ENCODE measurements at places on chromosomes 5 and 9. TPM values are rescaled to one million over a fixed set of nuclear protein-coding genes. Genes with fewer than 3 reads are reported as not detected.

WASHC1 gene
- total RNA-seq: 7.7 TPM

PITX1 gene
- 0.18 TPM for total RNA-seq

LAMC3 gene
- total RNA-seq: 7.3 TPM

NUTM2F gene
- total RNA-seq: not detected

TYRP1 gene
- 0.28 TPM for total RNA-seq

CATSPER3 gene
- total RNA-seq: 0.39 TPM

TMEM232 gene
- total RNA-seq: 3.8 TPM

ACSL6 gene
- total RNA-seq: not detected

ARAP3 gene
- 7.1 TPM for total RNA-seq

TEX48 gene
- not detected for total RNA-seq

C5orf58 gene
- total RNA-seq: not detected

FAM114A2 gene
- 31.5 TPM for total RNA-seq

CSF2 gene
- not detected for total RNA-seq

LHX3 gene
- not detected for total RNA-seq

TAF11L6 gene
- not detected for total RNA-seq

PTGDS gene
- 80.4 TPM for total RNA-seq
